CD4-positive, alpha-beta T cell treated with Interleukin-6 at 100 ng/mL for 8 hours (primary cell): ENCODE measurements at places on chromosomes 6 and 20.

GRCh38 chr6:37272834-37273566 is 15.1 kb upstream of the TMEM217 start:
- no peak for DNase-seq

DNA sequence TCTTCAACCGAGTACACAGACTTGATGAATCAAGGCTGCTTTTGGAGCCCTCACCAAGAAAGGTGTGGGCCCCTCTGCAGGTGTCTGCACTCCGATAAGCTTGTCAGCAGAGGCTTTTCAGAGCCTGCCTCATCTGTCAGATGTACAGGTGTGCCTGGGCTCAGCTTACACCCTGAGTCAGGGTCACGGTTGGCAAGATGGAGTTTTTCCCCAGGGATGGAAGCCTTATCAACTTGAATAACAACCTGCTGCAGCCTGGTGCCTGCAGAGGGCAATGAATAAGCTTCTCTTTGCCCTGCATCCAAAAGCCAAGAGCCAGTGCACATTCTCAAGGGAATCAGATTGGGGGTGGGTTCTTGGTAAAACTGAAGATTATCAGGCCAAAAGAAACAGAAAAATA is 427.1 kb downstream of the CD83 start:
- DNase-seq, result no peak

GRCh38 chr6:30789606-30790005 is 45.3 kb upstream of the IER3 start:
- DNase-seq, result no peak

GRCh38 chr6:39899554-39900295 is 34.5 kb downstream of the MOCS1 start:
- DNase-seq, result no peak

GRCh38 chr6:8837343-8837742 is 402.0 kb upstream of the SLC35B3 start:
- no peak for DNase-seq

DNA sequence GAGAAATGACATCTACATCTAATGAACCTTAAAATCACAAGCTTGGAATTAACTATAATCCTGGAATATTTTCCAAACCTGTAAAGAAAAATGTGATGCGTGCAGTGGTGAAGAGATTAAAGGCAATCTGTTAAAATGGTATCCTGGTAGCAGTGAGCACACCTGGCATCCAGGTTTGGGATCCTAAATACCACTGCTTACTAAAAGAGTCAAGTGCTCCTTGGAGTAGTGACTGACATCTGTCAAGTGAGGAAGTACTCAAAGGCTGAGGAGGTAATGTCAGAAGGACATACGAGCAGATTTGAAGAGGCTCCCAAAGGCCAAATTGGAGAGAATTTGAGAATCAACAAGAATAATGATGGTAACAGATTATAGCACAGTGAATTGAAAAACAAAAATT is 32.8 kb downstream of the PCMT1 start:
- DNase-seq, result no peak

- DNase-seq, result no peak
Measured at GRCh38 chr6:157020398-157020797, 243.2 kb downstream of the ARID1B start.

- DNase-seq, result no peak
Measured at GRCh38 chr20:60116128-60116909, 158.1 kb downstream of the CDH26 start.

GRCh38 chr20:19511931-19512330 is 246.1 kb upstream of the RIN2 start:
- DNase-seq, result no peak

DNA sequence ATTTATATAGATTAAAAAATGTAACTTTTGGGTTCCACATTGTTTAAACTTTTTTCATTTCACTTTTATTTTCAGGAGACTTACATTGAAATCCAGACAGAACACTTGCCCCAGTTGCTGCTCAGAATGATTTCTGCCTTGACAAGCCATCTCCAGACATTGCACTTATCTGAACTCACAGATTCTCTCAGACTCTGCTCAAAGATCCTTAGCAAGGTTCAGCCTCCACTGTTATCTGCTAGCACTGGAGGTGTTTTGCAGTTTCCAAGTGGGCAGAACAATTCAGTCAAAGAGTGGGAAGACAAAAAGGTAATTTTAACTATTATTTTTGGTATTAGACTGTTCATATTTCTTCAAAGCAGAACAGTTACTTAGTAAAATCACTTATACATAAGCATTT is 58.0 kb downstream of the DOP1A start:
- DNase-seq, result no peak

DNA sequence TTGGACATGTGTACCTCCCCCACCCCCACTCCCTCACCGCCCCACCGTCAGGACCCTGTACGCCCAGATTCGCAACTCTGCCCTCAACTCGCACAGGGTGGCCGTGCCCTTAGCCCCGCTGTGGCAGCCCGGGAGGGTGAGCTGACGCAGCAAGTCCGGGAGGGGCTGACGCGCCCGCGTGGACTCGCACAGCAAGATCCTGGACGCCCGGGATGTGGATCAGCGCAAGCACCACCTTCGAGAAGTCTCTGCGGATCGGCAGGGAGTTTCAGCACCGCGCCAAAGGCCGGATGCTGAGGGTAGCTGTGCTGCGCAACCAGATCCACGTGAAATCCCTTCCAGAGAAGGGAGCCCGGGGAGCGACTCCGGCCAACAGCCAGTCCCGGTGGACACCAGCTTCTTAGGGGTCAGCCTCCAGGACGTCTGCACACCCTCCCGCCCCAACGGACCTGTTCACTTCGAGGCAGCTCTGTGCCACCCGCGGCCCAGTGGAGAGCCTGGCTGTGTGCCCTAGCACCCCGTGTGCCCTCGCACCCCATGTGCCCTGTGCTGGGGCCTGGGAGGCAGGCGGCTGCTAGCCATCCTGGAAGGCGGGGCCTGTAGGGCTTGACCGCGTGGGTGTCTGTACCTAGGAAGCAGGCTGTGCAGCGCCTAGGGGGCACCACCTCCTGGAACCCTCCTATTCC is 6.7 kb upstream of the GJA10 start:
- DNase-seq, result no peak

GRCh38 chr20:20706285-20706684 is 6.2 kb downstream of the RALGAPA2 start:
- DNase-seq, result no peak
